ENCODE measurements at places on chromosomes 1 and 21. TPM values are rescaled to one million over a fixed set of nuclear protein-coding genes. Genes with fewer than 3 reads are reported as not detected.

The PKP1 gene
- total RNA-seq, result 3.7 TPM

GRCh38 chr1:67713057-67713846 is 28.3 kb downstream of the GADD45A start:
- H3K4me1 ChIP-seq, result peaks cover 25% of the 10 kb centered on the region
- no peak overlapping the region for H3K4me3 ChIP-seq
- H3K27ac ChIP-seq, result no peak overlapping the region
- H3K27me3 ChIP-seq, result no peaks in the 10 kb centered on the region

- no peaks in the 10 kb centered on the region for H3K27me3 ChIP-seq
- peaks cover 12% of the 10 kb centered on the region for H3K4me1 ChIP-seq
- peak overlapping the region; percentile 73 for H3K27ac ChIP-seq
- peak; percentile 95 for DNase-seq
- H3K36me3 ChIP-seq, result no peaks in the 10 kb centered on the region
Measured at GRCh38 chr1:32716312-32717148, 14.0 kb upstream of the SYNC start.

DNA sequence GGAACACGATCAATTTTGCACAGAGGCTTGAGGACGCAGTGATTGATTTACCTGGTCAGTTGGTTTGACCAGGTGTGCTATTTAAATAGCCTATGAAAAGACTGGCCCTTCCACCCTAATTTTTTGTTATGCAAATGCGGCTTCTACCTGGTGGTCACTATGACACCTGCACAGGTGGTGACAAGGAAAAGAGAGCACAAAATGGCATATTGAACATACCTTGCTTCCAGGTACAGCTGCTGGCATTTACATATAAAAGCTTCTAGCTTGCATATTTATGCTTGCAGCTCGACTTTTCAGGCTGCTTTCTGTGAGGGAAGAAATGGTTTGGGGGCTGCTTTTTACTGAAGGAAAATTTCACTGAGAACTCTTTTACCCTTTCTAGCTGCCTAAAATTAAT is 15.3 kb upstream of the FMO4 start:
- no peaks in the 10 kb centered on the region for H3K27me3 ChIP-seq
- DNase-seq, result no peak
- no peak overlapping the region for H3K4me3 ChIP-seq
- H3K36me3 ChIP-seq, result no peaks in the 10 kb centered on the region
- no peaks in the 10 kb centered on the region for H3K4me1 ChIP-seq
